GM06990 (cell line): ENCODE measurements at places on chromosomes 6 and 20.

- no peak for DNase-seq
Observed at GRCh38 chr20:57147185-57147584, 119.3 kb downstream of the BMP7 start.

DNA sequence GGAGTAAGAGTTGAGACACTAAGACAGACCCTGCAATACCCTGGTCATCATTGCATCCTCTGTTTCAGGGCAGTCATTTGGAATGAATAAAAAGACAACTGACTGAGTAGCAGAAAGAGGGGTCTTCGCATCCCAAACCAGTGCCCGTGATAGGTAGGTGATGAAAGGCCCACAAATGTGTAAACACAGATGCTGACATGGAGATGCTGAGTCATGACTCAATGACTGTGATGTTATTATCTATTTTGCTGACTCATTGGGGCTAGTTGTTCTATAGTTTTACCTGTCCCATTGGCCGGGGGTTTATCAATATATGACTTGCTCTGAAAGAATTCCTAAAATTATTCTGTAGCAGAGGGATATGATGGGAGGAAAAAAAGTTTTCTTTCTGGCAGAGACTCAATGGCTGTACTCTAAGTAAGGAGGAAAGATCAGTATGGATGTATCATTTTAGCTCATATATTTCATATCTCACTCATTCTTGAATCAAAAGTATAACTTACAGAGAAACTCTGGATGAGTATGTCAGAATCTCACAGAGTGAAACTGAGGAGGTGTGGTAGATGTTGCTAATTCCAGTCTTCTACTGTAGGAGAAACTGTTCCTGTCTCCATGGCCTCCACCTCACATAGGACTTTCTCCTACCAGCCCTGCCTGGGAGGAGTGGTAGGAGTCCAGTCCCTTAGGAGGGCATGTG, 119.9 kb upstream of the PREP start:
- DNase-seq = no peak

DNA sequence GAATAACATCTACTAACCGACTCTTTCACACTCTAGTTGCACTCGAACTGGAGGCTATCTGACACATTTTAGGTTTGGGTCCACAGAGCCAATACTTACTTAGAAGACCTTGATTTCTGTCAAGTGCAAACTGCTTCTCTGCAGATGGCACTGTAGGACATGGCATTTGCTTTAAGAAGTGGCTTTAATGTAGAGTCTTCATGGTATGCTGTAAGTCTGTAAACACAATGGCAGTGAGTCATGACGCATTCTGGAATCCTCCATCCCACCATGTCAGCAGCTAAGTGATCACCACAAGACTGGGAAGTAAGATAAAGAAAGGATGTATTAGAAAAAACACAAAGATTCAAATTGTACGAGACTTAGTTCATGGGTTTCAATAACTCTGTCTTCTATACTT, 377.0 kb upstream of the NOX3 start:
- no peak for DNase-seq

GRCh38 chr6:37210313-37210968, 40.5 kb downstream of the PIM1 start:
- DNase-seq = no peak

DNA sequence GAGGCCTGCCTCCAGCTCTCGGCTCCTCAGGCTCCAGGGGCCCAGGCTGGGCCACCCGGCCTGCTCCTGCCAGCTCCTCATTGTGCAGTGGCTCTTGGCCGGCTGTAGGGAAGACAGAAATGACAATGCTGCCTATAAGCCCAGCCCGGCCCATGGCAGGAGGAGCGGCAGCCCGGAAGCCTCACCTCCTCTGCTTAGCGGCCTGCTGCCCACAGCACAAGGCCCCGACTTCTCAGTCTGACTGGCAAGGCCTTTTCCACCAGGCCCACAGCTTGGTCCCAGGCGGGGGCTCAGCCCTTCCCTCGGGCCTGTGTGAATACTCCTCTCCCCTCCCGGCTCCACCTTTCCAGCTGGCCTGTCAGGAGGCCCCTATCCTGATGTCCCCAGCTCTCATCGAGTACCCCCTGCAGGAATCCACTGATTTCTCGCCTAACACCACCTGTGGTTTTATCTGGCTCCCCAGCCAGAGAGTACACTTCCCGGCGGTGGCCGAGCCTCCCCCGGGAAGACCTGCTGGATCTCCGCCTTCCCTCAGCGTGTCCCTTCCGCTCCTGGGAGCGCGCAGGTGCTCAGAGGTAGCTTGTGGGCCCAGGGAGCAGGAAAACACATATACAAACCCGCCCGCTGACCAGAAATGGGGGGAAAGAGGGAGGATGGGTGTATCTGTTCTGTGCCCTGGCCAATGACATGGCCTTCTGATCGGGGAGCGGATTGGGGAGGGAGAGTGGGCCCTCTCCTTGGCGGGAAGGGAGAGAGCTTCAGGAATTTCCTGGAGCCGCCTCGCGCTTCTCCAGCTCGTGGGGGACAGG, 963 bp downstream of the DDRGK1 start:
- DNase-seq = peak; percentile 59

GRCh38 chr20:2653556-2654383, 1.3 kb downstream of the NOP56 start:
- DNase-seq = no peak

DNA sequence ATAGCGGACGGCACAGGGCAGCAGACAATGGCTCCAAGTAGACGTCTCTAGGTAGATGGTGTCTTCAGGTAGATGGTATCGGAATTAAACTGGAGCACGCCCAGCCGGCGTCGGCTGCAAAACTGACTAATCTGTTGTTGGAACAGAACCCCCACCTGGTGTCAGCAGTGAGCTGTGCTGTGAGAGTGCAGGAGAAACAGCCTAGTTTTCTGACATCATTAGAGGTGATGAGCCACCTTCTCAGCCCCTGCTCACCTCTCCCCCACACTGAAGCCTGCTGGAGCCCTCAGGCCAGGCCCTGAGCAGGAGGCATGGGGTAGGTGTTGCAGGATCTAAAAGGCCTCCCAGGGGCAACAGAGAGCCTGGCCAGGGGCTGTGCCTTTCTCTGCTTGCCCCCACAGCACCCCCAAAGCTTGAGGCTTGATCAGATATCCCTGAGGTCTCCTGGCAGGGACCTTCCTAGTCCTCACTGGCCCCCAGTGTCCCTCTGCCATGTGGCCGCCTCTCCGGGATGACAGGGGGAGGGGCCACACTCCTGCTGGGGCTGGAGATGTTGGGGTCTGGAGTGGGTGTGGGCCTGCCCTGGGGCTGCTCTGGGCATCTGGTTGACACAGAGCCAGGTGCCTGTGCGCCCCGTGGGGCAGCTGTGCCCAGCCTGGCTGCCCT, 6.9 kb upstream of the HELZ2 start:
- DNase-seq = no peak

DNA sequence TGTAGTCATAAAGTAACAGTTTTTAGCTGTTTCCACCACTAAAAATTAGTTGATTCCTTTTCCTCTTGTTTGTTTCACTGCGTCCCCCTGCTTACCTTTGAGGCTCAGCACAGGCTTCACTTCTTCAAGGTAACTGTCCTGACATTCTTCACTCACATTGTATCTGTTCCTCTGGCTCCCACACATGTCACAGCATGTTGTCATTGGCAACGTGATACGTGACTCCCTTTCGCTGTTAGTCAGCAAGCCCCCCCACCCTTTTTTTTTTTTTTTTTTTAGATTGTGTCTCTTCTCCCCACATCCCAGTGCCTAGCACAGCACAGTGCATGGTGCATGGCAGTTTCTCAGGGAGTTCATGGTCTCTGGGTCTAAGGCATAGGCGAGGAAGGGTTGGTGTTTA, 13.3 kb downstream of the VAPB start:
- DNase-seq = no peak

DNA sequence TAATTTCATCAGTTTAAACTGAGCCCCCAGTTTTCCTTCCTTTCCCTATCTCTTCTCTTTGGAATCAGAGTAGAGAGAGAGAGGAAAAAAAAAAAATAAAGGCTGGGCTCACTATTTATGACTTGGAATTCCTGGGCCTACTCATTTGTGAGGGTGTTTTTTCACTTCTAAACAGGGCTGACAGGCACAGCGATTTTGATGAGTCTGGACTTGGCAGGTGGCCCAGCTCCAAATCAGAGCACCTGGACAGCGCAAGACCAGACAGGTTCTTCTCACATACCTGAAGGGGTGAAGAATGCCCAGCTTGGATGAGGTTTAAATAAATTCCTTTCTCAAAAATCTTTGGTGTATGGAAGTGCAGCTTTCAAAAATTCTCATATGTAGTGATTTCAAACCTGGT, 122.2 kb downstream of the KIF13A start:
- no peak for DNase-seq

GRCh38 chr6:108560463-108561308, at the start of gene FOXO3:
TSS of gene FOXO3 (plus strand) at chr6:108560917. CDS start at chr6:108561209, 292 bp downstream.
- peak; percentile 82 for DNase-seq

GRCh38 chr20:23152308-23152892, 66.3 kb upstream of the CD93 start:
- DNase-seq = no peak

GRCh38 chr20:57653546-57653900, 33.3 kb upstream of the ZBP1 start:
- no peak for DNase-seq

DNA sequence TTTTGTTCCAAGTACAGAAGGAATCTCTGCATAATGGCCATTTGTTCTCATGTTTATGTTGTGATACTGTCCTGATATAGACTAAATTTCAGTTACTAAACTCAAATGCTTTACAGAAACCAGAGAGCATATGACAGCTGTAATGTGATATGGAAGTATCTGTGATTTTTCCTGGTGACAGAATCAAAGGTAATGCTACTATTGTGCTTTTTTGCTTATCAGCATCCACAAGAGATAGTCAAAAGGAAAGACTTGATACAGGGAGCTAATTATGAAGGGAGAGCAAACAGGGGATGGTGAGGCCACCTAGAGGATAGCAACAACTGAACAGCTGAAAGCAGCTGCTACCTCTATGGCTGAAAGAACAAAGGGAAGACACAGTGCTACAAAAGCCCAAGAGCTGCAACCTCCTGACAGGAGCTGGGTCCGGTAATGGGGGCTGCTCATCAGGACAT, 181.4 kb downstream of the PHF3 start:
- no peak for DNase-seq

DNA sequence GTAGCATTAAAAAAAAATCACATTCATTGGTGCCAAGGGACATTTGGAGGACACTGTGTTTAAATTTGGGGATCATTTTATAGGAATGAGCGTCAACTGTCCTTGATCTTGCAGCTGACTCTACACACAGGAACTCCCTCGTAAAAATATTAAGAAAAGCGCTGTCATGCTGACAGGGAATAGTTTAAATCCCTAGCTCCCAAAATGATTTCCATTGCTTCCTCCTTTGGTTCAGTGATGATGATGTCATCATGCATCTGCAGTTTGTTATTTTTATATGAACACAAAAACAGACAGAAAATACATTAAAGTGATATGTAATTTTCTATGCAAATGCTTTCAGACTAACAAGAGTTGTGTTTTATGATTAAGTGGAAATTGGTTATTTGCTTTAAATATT, 275.6 kb downstream of the BTBD9 start:
- DNase-seq = no peak

DNA sequence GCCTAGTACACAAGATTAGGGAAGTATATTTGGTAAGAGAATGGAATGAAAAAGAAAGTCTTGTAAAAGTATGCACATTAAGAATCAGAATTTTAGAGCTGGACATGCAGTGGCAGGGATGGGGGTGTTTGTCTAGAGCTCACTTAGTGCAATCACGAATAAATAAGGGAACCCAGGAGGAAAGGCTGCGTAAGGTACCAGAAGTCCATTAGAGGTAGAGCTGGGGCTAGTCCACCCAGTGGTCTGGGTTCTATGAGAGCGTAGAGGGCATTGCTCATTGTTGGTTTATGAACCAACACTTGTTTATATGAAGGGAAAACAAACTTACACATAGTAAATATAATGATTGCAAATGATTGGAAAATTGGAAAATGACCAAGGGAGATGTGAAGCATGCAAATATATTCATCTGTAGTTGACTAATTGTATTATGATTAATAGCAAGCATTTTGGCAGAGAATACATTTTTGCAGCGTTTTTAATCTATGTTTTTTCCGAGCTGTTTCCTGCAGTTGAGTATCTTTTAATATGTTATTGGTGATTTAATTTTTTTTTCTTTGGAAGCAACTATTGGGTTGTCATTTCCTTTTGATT, 3.2 kb downstream of the CDC40 start:
- no peak for DNase-seq

DNA sequence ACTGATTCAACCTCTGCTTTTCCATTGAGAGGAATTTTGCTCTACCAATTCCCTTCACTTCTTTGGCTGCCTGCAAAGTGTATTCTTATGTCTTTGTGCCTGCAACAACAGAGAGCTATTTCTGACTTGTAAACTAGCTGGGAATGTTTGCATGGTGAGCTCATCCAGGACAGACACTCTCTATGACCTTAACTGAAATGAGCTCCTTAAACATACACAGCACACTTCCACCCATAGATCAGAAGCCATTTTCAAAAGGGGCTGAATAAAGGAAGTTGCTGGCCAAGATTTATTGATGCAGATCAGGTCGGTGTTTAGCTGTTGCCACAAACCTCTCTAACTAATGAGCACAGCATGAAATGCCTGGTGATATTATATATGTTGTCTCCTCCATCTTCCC, 377.7 kb downstream of the BTBD9 start:
- DNase-seq = no peak

DNA sequence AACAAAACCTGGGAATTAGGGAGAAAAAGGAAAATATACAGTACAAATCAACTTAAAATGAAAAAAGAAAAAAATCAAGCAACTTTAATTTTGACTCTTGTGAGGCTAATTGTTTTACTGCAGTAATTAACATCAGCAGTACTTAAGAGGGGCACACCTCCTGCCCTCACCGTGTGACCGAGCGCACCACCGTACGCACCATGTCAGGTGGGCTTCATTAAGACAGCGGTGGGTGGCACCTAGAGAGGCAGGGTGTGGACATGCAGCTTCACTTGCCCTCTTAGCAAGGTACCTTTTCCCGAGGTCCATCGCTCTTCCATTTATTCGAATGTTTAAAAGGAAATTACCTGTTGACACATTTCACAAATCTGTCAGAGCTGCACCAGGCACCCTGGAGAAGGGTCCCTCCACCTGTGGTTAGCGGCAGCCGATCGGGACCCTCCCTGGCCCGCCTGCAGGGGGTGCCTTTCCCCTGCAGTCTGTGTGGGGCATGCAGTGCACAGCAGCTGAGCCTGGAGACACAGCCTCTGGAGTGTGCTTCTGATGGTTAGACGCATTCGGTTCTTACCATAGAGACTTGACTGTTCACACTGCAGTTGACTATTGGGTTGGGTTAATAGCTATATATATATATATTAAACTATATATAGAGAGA, 184.1 kb downstream of the TMEM242 start:
- no peak for DNase-seq

- DNase-seq = no peak
Observed at GRCh38 chr6:164085091-164086075, 670.9 kb downstream of the QKI start.

- DNase-seq = no peak
Observed at GRCh38 chr6:99236010-99236409, 113.5 kb downstream of the FAXC start.

GRCh38 chr6:44789806-44790205, 402.3 kb downstream of the CDC5L start:
- no peak for DNase-seq

- DNase-seq = no peak
Observed at GRCh38 chr6:90136176-90136575, 160.5 kb downstream of the BACH2 start.
